ENCODE measurements at places on chromosomes 11 and 22.

DNA sequence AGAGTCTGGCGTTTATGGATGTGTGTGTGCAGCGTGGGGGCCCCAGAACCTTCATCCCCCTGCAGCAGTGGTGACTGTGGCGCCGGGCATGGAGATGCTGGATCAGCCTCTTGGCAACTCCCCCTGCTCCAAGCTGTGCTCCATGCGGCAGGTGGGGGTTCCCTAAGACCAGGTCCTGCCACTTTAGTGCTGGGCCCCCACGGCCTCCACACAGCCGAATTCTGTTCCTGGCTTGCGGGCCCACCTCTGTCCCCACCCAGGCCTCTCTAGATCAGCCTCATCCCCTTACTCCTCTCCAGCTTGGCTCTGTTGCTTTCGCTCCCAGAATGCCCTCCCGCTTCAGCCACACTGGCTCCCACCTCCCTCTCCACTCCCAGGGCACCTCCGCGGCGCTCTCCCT, 59.6 kb downstream of the TRMU start:
- DNase-seq: no peak

GRCh38 chr11:11496879-11497278, 124.9 kb downstream of the GALNT18 start:
- no peak for DNase-seq

DNA sequence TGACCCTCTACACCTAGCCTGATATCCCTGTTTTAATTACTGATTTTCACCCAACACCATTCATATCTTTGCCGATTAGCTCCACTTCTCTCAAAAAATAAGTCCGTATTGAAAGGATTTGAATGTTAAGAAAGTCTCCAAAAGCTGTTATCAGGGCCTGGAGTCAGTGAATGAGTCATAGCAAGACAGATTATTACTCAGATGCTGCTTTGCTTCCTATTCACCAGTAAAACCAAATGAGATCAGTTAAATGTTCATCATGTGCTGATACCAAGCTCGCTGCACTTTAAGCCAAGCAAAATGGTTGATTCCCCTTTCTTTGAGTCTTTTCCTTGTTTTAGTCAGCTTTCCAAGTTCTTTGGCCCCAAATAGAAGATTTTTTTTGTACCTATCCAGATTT, 228.4 kb downstream of the FAT3 start:
- no peak for DNase-seq

GRCh38 chr11:77206264-77207018, 78.4 kb downstream of the MYO7A start:
- DNase-seq: no peak

DNA sequence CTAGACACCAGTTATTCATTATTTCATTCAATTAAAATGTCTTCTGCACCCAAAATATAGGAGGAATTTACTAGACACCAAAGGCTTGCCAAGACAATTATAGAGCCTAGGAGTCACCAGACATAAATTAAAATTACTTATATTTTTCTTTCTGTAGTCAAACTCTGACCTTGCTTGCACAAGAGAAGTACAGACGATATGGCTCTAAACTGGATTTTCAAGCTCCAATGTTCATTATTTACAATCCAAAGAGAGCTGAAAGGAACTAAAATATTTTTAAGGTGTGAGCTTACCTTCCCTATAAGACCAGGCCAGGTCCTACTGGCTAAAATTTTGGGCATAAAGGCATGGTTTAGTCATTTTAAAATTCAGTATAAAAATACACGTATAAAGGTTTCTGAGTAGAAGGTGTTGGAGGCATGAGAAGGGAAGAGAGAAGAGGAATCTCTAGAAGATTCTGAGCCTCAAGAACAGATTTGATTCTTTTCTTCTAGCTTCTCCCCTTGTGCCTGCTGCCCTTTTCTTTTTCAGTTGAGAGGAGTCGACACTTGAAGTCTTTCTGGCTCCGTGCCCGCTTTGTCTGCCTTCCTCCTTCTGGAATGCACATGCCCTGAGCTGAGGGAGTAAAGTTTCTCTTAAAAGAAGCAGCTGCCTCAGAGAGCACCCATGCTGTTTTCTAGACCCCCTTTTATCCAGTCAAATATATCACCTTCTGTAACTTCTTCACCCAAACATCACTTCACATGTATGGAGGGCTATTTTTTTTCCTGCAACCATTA, 13.5 kb downstream of the C11orf97 start:
- DNase-seq: no peak

DNA sequence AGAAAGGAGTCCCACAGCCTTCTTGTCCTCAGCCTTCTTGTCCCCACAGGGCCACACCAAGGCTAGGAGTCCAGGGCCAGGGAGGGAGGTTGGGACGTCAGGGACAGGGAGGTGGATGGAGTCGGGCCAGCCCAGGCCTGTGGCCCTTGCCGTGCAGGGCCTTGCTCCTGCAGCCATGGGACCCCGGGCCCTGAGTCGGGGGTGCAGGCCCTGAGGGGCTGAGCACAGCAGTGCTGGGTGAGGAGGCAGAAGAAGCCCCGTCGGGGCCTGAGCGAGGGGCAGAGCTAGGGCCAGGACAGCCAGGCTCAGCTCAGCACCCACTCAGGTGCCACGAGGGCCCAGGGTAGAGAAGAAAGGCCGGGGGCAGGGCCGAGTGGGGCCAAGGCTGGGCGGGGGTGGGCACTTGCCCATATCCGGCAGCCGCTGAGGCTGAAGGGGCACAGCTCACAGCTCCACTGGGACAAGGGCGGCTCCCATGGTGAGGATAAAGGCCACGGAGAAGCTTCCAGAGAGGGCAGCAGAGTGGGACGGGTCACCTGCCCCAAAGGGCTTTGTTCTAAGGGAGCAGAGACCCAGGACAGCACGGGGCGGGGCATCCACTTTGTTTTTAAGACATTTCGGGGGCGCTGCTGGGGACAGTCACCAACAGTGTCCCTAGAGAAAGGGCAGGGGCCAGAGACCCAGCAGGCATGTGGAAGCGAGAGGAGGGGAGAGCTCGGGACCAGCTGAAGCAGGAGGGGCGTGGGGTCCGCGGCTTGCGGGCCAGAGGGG, 3.6 kb downstream of the MLC1 start:
- DNase-seq: no peak

DNA sequence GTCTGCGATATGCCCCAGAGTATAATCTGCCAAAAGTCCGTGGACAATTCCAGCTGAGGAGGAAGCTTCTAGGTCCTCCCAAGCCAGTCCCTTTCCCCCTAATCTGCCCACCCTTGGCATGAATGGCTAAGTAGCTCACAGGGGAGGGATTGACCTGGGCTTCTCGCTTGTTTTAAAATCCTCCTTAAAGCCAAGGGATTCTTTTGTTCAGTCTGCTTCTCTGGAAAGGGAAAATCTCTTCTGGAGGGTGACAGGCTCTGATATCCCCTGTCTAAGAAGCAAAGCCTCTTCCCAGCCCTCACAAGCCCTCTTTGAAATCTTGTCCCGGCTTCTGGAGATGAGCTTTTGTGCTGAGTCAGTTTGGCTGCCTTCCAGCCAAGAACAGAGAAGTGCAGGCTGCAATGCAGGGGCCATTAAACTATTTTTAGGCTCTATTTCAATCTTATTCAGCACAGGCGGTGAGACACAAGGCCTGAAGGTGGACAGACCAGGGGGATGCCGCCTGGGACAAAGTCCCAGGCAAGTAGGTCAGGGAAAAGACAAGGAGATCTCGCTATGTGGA, 23.9 kb downstream of the NEFH start:
- DNase-seq: no peak

DNA sequence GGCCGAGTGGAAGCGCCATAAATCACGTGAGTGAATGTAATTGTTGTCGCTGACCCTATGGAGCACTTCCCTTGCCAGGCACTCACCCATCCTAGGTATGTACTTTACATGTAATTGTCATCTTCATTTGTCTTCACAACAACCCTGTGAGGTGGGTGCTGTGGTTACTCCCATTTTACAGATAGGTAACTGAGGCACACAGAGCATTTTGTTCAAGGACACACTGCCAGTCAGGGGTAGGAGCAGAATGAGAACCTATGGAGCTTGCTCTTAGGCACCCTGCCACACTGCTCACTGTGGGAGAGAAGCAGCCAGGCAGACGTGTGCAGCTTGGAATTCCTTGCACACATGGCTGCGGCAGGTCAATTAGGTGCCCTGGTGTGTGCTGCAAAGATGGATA, 785 bp upstream of the EFCAB6 start:
- DNase-seq: no peak

GRCh38 chr11:113240790-113241635, 73.4 kb upstream of the TTC12 start:
- DNase-seq: no peak

- no peak for DNase-seq
These were observed 38.9 kb downstream of the MS4A2 start for GRCh38 chr11:60127311-60127811.

GRCh38 chr11:119991669-119992068, 146.2 kb downstream of the TRIM29 start:
- DNase-seq: no peak

GRCh38 chr11:34548278-34548677, 34.7 kb upstream of the ELF5 start:
- no peak for DNase-seq

DNA sequence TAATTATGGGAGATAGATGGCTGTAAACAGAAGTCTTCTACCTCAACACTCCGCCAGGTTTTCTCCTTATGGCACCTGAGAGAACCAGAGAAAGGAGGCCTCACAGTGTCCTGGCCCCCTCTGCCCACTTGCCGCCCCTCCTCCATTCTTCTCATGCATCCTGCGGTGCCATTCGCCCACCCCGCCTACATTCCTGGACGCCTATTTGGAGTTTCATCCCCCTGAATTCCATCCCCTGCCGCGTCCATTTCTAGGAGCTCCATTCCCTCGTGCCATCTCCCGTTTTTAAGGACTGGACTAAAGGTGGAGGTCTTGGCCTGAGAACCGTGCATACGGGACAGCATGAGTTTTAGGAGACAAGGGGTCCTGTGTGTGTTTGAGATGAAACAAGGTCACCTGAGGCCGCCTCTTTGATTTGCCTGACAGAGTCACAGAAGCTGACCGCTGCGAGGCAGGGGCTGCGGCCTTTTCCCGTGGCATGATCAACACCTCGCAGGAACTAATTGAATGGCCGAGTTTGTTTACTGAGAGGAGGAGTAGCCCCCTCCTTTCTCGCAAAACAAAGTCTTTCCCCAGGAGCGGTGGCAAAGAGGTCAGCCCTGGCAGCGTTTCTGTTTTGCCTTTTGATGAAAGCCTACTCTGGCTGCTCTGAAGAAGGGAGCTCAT, 246.2 kb downstream of the ST3GAL4 start:
- no peak for DNase-seq

DNA sequence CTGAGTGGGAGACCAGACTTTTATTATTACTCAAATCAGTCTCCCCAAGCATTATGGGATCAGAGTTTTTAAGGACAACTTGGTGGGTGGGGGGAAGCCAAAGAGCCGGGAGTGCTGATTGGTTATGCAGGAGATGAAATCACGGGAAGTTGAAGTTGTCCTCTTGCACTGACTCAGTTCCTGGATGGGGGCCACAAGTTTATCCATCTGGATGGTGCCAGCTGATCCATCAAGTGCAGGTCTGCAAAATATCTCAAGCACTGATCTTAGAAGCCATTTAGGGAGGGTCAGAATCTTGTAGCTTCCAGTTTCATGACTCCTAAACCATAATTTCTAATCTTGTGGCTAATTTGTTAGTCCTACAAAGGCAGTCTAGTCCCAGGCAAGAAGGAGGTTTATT, 53.5 kb upstream of the LMO1 start:
- DNase-seq: no peak

DNA sequence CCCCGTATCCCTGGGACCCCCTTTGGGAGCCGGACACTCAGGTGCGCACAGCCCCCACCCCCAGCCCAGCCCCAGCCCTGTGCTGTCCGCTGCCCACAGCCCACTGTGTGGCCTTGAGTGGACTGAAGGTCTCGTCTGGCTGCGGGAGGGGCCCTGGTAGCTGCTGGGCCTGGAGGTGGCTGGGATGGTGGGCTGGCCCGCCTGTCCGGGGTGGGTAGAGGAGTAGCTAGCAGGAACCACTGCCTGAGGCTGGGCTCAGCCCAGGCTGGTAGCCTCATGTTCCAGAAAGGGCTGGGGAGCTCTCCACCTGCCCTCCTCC, 4.6 kb upstream of the MUC6 start:
- no peak for DNase-seq

Measured in GM10248 (cell line).